AG10803 (cell line): ENCODE measurements at places on chromosomes 4 and X.

DNA sequence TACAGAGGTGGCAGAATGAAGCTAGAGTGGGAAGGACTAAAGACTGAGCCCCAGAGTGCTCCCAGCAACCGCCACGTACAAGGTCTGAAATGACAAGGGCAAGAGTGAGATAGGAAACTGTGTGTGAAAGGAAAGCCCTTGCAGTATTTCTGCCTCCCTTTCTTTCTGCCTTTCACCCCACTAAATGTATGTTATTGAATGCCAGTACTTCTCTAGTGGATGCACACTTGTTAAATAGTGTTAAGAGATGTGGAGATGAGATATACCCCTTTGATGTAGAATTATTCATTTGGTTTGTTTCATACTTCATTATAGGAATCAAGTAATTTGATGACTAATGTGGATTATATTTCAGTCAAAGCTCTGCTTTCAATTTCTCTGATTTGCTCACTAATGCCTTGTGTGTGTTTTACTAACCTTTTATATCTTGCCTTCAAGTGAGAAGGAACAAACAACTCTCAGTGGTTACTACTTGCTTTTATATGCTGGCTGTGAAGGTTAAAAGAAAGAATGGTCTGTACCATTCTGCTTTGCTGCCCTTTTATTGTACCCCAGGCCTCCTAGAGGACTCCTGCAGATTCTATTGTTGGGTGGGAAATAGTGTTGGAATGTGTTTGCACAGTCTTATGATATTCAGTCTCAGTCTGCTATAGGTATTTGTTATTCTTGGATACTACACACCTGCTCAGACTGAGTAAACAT, 8.0 kb upstream of the ANXA3 start:
- DNase-seq = no peak

GRCh38 chrX:72330131-72330530, 24.4 kb upstream of the CITED1 start:
- no peak for DNase-seq

DNA sequence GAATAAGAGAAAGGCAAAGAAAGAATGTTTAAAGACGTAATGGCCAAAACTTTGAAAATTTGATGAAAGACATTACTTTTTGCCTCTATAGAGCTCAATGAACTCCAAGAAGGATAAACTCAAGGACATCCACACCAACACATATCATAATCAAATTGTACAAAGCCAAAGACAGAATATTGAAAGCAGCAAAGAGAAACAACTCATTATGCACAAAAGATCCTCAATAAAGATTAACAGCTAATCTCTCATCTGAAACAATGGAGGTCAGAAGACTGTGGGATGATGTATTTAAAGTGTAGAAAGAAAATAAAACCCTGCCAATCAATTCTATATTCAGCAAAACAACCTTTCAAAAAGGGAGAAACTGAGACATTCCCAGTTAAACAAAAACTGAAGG, 129.1 kb upstream of the TEX13D start:
- no peak for DNase-seq

GRCh38 chr4:164383358-164384220, 370.3 kb upstream of the SMIM31 start:
- DNase-seq = no peak

GRCh38 chr4:138992676-138993075, 22.9 kb upstream of the NOCT start:
- no peak for DNase-seq

GRCh38 chrX:27276751-27277150, 186.4 kb downstream of the PPP4R3C start:
- DNase-seq = no peak

GRCh38 chr4:149785696-149786431, 29.8 kb downstream of the IQCM start:
- peak; percentile 71 for DNase-seq

DNA sequence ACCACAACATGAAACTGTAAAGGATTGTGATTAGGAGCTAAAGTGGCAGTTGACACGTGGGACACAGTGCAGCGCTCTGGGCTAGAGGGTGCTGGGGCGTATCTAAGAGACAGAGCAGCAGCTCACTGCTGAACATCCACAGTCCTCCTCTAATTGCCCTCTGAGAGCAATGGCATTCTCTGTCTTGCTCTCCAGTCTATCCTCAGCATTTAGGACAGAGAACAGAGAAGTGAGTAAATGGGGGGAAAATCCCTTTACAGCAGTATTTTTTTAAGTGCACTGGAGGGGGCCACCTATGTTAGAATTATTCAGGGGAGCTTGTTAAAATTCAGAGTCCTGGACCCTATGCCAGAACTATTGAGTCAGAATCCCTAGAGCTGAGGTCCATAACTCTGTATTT, 4.2 kb upstream of the TMEM154 start:
- DNase-seq = no peak

DNA sequence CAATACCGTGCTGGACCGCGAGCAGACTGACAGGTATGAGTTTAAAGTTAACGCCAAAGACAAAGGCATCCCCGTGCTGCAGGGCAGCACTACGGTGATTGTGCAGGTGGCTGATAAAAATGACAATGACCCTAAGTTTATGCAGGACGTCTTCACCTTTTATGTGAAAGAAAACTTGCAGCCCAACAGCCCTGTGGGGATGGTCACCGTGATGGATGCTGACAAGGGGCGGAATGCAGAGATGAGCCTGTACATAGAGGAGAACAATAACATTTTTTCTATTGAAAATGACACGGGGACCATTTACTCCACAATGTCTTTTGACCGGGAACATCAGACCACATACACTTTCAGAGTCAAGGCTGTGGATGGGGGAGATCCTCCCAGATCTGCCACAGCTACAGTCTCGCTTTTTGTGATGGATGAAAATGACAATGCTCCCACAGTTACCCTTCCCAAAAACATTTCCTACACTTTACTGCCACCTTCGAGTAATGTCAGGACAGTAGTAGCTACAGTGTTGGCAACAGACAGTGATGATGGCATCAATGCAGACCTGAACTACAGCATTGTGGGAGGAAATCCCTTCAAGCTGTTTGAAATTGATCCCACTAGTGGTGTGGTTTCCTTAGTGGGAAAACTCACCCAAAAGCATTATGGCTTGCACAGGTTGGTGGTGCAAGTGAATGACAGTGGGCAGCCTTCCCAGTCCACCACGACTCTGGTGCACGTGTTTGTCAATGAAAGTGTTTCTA, 3.2 kb downstream of the PCDH7 start:
- no peak for DNase-seq

DNA sequence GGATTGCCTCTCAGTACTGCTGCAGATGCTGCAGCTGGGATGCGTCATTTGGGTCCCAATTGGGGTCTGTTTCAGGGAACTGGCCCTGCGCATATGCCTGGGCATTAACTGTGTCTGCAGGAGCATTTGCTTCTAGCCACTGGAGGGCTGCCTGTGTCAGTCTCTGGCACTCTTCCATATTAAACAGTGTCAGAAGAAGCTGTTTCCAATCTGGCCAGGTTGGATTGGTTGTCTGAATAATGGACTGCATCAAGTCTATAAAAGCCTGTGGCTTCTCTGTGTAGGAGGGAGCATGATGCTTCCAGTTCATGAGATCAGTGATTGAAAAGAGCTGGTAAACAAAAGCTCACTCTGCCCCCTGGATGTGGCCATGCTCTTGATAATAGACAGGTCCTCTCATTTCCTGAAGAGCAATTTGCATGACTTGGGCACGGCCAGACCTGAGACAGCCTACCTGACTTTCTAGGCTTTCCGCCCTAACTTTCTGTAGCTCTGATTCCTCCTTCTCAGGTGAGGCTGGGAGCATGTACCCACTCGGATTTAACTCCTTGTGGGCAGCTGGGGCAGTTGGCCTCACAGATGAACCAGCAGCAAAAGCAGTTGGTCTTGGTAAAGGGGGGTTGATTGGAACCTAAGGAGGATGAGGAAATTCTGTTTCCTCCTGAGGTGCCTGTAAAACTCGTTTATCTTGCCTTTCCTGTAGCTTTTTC, 29.2 kb downstream of the SULT1E1 start:
- peak; percentile 1 for DNase-seq

GRCh38 chr4:181957088-181957487, 286.1 kb upstream of the TENM3 start:
- DNase-seq = peak; percentile 96

DNA sequence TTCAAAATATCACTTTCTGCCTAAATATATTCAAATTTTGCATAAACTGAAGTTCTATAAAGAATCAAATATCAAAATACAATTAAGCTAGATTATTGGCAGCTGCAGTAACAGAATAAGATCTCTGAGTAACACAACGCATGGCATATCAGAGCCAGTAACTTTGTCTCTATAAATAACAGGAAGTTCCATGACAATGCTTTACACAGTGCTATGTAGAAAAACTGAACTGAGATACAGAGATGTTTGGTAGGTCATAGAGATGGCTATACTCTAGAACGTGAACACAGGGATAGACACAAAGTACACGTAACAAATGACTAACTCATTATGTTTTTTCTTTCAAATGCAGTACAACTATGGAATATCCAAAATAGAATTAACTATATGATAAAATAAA, 18.2 kb downstream of the UBE2D3 start:
- DNase-seq = no peak

DNA sequence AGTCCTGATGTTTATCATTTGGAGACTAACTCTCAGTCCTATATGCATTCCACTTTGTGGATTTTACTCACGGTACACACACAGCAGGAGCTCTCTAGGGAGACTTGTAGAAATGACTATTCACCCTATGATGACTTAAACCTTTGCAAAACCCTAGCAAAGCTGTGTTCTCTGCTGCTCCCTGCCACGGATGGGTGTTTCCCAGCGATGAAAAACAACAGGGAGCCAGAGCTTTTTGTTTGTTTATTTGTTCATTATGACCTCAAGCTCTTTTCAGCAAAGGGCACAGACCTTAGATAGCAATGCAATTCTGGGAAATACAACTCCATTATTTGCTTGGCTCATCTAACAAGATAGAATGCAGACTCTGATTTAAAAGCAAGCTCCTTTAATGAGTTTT, 156.6 kb downstream of the GRIA3 start:
- peak; percentile 37 for DNase-seq

- no peak for DNase-seq
These were observed 53.3 kb downstream of the JADE1 start for GRCh38 chr4:128862608-128863311.

DNA sequence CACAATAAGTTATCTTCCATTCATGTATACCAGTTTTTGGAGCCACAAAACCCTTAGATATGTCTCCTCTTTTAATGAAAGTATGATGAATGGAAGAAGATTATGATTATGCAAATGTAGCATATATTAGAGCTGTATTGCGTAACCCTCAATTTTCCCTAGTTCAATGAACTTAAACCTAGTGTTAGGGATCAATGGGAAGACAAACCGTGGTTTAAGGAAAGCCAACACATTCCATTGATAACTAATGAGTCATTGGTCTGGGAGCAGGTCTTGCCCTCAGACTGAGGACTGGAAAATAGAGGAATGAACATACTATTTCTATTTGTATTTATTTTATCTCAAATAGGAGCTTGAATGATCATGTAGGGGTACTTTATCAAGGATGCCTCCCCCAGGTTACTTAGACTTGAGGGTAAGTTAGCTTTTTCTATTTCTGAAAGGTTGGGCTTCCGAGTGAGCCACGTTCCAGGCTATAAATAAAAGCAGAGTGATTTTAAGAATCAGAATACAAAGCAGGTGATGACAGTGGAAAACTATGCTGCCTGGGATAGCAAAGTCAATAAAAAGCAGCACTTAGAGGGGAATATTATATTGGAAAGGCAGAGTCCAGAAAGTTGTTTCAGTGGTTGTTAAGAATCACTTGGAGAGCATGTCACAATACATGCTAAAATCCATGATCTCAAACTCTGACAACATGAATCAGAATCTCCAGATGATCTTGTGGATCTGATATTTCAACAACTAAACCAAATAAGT, 356.0 kb downstream of the ADAM29 start:
- DNase-seq = peak; percentile 44

GRCh38 chrX:20056704-20057103, 60.0 kb downstream of the MAP7D2 start:
- DNase-seq = no peak

DNA sequence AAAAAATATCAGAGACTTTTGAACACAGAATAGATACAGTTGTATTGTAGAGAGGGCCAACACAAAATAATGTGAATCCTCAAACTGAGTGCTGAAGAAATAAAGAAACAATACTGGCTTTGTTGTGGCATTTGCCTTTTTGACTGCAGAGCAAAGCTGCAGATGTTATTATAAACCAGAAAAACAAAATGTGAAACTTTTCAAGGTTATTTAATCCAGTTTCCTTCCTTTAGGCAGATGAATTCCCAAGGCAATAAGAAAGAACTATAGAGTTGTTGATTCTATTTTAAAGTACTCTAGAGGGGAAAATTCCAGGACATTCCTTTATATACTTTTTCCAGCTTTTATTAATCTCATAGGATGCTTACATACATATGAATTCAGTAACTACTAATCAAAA, 186.8 kb downstream of the NDST4 start:
- no peak for DNase-seq

DNA sequence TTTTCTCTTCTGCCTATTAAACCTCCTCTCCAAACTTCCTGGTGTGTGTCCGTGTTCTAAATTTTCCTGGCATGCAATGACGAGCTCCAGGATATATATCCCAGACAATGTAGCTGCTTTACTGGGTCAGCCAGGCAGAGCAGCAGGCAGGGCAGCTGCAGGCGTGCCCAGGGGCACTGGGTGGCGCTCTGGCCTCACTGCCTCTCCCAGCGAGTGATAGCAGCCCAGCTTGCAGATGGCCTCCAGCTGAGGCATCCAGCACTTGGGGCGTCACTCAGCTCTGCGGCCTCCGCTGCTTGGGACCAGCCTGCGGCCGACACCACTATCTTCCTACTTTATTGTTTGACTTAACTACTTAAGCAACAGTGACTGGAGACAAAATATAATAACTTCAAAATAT, 23.0 kb upstream of the UBA6 start:
- peak; percentile 20 for DNase-seq

DNA sequence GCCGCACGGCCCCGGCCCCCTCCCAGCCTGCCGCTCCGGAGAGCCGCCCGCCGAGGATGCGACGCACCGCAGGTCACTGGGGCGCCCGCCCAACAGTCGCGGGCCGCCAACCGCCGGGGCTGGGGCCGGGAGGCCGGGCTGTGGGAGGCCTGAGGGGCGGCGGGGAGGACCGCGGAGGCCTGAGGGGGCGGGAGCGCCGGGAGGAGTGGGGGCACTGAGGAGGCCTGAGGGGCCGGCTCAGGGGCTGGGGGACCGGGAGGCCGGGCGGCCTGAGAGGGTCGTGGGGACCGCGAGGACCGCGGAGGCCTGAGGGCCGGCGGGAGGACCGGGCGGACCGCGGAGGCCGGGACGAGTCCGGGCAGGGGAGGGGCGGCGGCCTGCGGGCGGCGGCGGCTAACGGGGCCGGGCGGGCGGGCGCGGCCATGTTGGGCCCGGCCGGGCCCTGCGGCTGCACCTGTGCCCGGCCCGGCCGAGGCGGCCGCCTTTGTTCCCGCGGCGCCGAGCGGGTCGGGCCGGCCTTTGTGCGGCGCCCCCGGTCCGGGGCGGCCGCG, 353 bp downstream of the NSD2 start:
- DNase-seq = peak; percentile 18
